Stimulated activated CD4-positive, alpha-beta T cell treated with anti-CD3 and anti-CD28 coated beads, Interleukin-2, amount 100 ng/mL, for 4 hours (primary cell): ENCODE measurements at places on chromosomes 6 and 20.

- no peak for DNase-seq
Measured at GRCh38 chr6:16972535-16972934, 129.3 kb upstream of the STMND1 start.

DNA sequence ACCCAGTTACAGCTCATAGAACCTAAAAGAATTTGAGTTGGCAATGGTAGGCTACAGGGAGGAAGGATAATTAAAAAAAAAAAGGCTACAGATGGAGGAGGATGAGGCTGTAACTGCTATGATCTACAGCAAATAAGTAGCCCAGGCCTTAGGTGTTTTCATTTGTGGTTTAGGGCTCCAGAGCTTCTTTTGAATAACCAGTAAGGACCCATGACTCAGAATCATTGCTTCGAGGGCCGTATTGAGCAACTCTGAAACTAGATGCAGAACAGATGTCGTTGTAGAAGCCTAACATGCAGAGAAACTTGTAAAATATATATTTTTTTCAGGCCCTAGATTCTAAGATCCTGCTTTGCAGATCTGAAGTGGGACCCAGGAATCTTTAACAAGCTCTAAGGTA is 19.0 kb upstream of the ASIP start:
- DNase-seq = no peak

DNA sequence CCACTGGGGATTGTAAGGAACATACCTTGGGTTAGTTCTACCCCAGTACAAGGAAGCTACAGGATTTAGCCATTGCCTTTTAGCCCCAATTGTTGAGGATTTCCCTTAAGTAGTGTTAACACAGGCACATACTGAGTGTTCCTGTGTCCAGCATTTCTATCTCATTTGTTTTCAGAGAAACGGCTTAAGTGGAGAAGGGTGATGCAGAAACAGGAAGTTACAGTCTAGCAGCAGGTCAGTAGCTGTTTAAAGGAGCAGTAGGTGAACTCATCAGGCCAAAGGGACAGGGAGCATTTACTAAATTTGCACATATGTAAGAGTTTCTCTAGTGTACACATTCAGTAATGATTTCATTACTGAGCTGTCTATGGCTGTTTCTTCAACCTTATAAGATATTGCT is 644.2 kb upstream of the GJE1 start:
- DNase-seq = no peak

- DNase-seq = no peak
Measured at GRCh38 chr6:13267142-13267651, 61.1 kb downstream of the TBC1D7 start.

- no peak for DNase-seq
Measured at GRCh38 chr6:155604991-155605390, 149.4 kb upstream of the NOX3 start.

- DNase-seq = no peak
Measured at GRCh38 chr20:63748070-63748933, 8.7 kb downstream of the SLC2A4RG start.

DNA sequence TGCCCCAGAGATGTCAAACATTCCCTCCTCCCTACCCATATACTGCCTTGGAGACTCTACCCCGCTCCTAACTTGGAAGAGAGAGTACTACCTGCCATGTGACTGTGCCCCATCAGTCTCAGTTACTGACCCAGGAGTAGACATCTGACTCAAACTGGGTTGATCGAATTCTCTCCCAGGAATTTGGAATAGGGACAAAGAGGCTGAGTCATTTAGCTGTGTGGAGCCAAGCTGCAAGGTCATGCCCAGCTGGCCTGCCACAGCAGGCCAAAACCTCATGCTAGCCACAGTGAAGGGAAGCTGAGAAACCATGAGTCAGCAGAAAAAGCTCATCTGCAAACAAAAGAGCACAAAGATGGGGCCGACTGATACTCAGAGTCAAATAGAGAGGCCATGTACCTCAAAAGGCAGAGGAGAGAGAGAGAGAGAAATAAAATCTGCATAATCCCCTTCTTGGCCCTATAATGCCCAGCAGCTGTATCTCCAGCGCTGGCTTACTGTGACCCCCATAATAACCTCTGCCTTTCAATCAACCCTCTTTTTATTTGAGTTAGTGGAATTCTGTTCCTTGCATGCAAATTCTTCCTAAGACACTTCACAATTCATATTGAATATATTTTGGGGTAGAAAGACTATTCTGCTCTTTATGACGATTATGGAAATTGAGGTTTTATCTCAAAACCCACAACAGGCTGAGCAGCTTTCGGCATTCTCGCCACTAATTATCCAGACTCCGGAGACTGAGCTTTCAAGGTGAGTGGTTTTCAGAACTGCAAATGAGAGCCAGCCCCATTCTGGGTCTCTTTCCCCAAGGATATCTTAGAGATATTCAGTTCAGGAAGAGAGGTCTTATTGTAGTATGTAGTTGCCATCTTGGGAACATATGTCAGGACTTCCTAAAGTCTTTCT is 21.4 kb upstream of the AKIRIN2 start:
- DNase-seq = no peak
